ENCODE measurements at places on chromosomes 5 and 9.

DNA sequence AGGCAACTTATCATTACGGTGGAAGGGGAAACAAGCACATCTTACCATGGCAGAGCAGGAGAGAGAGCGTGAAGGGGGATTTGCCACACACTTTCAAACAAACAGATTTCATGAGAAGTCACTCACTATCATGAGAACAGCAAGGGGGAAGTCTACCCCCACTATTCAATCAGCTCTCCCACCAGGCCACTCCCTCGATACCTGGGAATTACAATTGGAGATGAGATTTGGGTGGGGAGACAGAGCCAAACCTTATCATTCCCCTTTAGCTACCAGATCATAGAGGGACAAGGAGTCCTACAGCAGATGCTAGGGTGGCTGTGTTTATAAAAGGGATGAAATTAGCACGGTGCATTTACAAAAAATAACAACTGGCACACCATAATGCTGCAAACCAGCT, 2149.4 kb upstream of the ACO1 start:
- no peak for DNase-seq

DNA sequence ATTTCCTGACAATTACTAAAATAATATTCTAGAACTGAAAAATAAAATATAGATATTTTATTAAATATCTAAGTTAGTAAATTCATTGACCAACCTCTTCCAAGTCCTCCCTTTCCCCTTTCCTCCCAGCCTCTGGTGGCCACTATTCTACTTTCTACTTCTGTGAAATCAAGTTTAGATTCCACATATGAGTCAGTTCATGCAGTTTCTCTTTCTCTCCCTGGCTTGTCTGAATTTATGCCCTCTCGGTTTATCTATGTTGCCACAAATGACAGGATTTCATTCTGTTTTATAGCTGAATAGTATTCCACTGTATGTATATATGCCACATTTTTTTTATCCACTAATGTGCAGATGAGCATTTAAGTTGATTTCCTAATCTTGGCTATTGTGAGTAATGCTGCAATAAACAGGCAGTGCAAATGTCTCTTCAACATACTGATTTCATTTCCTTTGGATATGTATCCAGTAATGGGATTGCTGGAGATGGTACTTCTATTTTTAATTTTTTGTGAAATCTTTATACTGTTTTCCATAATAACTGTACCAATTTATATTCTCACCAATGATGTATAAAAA, 52.3 kb downstream of the WDR36 start:
- DNase-seq, result no peak

- no peak for DNase-seq
These were observed 2.9 kb downstream of the ZFAND5 start for GRCh38 chr9:72362118-72362531.

DNA sequence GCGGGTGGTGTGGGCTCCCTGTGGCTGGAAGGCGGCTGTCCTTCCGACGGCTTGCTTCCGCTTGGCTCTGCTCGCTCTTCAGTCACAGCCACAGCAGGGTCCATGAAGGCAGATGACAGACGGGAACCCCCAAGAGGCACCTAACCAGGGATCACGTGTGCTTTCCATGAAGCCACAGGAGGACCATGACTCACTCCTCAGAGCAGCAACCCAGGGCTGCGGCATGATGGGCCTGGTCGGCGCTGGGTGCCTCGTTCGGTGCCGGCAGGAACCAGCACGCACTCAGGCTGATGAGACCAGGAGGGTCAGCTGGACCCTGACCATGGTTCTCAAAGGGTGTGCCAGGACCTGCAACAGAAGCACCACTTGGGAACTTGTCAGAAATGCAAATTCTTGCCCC, 32.8 kb upstream of the MED10 start:
- DNase-seq, result no peak

GRCh38 chr9:131276094-131276888, at the start of gene FAM78A:
TSS of gene FAM78A (minus strand) at chr9:131276510. CDS start at chr9:131276179, 331 bp downstream.
- DNase-seq, result no peak

DNA sequence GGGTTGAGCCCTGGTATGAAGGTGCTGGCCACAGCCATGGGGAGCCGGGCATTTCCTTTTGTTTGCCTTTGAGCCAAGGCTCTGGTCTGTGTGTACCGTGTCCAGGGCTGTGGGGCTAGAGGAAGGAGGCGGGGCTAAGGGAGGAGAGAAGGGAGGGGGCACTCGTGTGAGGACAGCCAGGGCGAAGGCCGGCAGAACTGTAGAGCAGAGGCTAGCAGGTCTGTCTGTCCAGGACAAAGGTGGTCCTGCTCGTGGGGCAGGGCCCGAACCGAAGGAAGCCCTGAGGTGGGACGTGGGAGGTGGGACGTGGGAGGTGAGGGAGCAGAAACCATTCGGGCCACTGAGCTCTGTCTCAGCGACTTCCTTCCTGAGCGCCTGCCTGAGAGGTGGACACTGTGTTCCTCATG, 41.3 kb upstream of the TESK1 start:
- DNase-seq, result no peak

All from stimulated activated CD8-positive, alpha-beta memory T cell treated with anti-CD3 and anti-CD28 coated beads, Interleukin-4, amount 100 ng/mL, for 4 hours (primary cell).